ENCODE measurements at places on chromosomes 13 and 19. TPM values are rescaled to one million over a fixed set of nuclear protein-coding genes. Genes with fewer than 3 reads are reported as not detected.
A peak's percentile ranks its signal among the peaks of the same experiment; 100 is the strongest.

The ZNF490 gene
- 9.0 TPM for total RNA-seq

GRCh38 chr19:6241680-6242377, 37.9 kb downstream of the MLLT1 start:
- DNase-seq: no peak

DNA sequence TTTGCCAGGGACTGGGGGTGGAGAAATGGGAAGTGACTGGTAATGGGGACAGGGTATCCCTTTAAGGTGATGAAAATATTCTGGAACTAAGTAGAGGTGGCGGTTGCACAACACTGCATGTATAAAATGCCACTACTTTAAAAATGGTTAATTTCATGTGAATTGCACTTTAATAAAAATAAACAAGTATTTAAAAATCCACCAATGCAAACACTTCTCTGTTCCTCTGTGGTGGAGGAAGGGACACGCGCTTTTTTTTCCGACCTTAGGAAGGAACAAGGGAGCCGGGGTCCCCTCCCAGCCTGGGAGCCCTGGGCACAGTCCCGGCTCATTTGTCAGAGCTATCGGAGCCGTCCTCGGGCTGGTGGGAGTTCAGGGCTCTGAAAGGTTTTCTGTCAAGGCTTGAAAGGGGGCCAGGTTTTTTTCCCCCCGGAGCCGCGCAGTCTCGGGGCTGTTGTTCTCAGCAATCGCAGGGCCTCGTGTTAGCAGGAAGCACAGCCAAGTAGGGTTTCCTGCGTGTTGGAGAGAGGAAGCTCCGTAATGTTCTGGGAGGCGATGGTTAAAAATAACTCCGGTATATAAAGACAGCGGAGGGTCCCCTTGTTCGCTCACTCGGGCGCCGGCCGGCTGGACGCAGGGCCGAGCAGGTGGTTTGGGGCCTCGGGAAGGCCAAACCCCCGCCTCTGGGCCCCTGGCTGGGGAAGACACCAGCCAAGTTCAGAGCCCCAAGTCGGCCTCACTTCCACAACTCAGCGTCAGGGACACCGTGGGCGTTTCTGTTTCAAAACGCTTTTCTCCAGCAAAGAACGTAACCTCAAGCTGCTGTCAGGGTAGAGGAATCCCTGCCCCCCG, 41.2 kb upstream of the KLF2 start:
- DNase-seq: peak; percentile 70

The RNF6 gene
- 51.1 TPM for total RNA-seq

- DNase-seq: peak; percentile 94
Measured at GRCh38 chr13:76711550-76712182, 174.5 kb downstream of the KCTD12 start.

The ZNF701 gene
- 12.5 TPM for total RNA-seq

GRCh38 chr13:24264976-24265375, 44.4 kb upstream of the C1QTNF9 start:
- no peak for DNase-seq

DNA sequence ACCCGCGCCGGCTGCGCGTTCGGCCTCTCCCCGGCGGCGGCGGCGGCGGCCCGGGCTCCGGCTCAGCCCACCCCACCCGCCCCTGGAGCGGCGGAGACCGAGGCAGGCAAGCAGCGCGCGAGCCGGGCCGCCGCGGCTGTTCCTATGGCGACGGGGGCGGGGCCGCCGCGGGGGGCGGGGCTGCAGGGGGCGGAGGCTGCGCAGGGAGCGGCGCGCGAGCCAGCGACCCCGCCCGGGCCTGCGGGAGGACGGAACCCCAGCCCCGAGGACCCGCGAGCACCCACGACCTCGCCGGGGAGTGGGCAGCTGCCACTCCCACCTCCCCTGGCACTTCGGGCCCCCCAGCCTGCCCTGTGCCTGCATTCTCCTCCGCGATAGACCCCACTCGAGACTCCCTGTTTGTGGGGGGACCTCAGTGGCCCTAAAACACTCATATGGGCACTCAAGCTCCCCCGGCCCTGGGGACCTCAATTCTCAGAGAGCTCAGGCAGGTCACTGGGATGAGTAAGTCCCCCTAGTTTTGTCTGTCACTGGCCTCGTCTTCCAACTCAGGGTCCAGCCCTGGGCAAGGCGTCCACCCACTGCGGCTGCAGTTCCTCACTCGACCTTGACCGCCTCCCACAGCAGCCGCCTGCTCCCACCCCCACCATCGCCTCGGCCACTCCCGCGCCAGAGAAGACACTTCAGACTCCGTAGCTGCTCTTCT, at the start of gene CTXN1:
CTXN1 (minus strand) TSS at position 115 of the 706 bp plus-strand sequence. CDS start 597 bp downstream, outside the sequence.
- DNase-seq: no peak

The DLL3 gene
- total RNA-seq: 0.28 TPM

GRCh38 chr19:49506575-49507105, 5.8 kb upstream of the FCGRT start:
- no peak for DNase-seq

The GPI gene
- 142 TPM for total RNA-seq

The ZIK1 gene
- total RNA-seq: 11.8 TPM

The PGLYRP2 gene
- not detected for total RNA-seq

The EPSTI1 gene
- total RNA-seq: 1.1 TPM

The PTGIR gene
- 0.54 TPM for total RNA-seq

GRCh38 chr13:95256091-95256490, 45.2 kb downstream of the ABCC4 start:
- peak; percentile 97 for DNase-seq

Measured in IMR-90 (cell line).